ENCODE measurements at places on chromosomes 7 and 10.
A peak's percentile ranks its signal among the peaks of the same experiment; 100 is the strongest.

DNA sequence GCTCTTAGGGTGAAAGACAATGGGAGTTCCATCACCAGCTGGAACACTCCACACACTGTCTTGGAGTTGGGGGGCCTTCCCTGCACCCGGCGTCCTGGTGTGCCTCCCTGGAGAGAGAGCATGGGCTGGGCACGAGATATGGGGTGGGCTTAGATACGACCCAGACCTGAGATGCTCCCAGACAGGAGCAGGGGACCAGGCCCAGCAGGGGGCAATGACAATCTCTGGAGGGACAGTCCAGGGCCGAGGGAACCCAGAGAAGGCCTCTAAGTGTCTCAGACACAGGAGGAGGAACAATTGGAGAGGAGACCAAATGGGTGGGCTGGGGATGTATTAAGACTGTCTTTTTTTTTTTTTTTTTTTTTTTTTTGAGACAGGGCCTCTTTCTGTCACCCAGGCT is 40.0 kb downstream of the MYL10 start:
- no peak for DNase-seq

DNA sequence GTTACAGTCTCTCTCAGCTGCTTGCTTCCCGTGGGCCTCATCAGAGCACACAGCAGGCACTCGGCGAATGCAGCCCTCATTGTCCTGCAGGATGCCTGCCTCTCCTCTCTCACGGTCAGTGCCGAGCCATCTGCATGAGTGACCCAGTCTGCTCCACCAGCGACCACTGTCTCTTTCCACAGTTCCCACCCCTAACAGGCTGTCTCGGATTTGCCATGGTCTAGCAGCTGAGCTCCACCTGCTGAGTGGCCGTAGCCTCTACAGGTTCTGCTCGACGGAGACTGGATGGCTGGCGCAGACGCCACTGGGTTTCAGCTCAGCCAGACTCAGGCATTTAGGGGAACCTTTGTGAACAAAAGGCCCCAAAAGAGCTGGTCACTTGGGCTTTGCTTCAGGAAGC is 209.4 kb upstream of the FOXK1 start:
- DNase-seq = peak; percentile 72

- DNase-seq = no peak
These were observed 100.0 kb upstream of the TRIM24 start for GRCh38 chr7:138359870-138360559.

DNA sequence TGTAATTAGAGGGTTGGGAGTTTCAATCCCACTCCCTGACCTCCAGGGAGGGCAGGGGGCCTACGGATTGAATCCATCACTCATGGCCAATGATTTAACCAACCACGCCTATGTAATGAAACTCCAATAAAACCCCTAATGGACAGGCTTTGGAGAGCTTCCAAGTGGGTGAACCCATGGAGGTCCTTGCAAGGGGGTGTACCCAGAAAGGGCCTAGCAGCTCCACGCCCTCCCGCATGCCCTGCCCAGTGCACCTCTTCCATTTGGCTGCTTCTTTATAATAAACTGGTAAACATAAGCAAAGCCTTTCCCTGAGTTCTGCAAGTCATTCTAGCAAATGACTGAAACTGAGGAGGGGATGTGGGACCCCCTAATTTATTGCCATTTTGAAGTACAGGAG is 280.1 kb downstream of the FRMD4A start:
- DNase-seq = no peak

DNA sequence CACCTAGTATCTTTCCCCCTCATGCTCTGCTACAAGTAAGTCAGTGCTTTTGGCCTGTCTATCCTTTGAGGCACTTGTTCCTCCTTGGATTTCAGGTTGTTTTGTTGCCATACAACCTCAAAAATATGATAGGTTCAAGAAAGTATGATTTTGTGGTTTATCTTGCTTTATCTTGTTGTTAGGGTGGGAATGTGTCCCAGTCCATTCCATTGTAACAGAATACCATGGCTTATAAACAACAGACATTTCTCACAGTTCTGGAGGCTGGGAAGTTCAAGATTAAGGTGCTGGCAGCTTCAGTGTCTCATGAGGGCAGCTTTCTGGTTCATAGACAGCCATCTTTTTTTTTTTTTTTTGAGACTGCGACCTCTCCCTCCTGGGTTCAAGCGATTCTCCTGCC is 72.1 kb downstream of the TMEM270 start:
- no peak for DNase-seq

GRCh38 chr7:2586326-2587020 is 27.7 kb downstream of the IQCE start:
- DNase-seq = no peak

DNA sequence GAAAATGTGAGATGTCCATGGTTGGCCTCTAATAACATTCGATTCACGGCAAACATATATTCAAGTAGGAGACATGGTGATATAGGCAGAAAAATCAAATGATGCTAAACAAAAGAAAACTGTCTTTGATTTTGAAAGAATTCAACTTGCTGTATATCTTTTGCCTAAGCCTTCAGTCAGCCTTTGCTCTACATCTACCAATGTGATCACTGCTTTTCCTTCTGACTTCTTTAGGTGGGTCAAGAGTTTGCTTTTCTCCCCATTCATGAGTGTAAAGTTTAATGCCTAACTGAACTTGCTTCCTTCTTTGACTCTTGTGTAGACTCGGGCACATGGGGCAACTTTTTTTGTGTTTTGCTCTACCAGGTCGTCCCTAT is 417 bp upstream of the HIF1AN start:
- DNase-seq = no peak

DNA sequence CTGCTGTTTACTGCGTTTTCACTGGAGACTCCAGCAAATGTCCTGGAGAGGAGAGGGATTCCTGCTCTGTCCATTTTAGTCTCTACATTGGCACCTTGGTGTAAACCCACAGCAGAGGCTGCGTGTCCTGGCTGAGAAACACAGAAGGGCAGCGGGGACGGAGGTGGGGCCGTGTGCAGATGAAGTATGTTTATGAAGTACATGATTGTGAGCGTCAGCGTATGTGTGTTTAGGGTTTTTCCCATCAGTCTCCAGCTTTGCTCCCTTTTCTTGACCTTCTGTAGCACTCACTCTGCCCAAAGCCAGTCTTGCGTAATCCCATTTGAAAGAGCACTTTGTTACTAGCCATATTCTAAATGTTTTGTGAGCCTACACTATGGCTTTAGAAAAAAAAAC is 750.7 kb upstream of the SORCS1 start:
- no peak for DNase-seq

DNA sequence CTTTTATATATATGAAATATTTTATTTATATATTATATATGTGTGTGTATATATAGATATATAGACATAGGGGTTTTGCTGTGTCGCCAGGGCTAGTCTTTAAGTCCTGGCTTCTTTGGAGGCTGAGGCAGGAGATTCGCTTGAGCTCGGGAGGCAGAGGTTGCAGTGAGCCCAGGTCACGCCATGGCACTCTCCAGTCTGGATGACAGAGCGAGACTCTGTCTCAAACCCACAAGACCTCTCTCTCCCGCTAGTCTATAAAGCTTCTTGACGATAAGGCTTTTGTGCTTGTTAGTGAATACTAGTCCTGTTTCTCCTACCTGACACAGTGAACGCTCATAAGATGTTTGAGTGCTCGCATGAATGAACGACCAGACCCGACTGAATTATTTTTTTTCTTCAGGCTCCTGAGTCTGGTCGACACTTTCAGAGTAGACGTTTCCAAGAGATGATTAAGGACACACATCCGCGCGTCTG is 577 bp upstream of the DDX21 start:
- DNase-seq = peak; percentile 44

- no peak for DNase-seq
These were observed 6.3 kb upstream of the CLIP2 start for GRCh38 chr7:74282748-74283459.

GRCh38 chr10:126867567-126868365 is 37.5 kb upstream of the DOCK1 start:
- DNase-seq = no peak

- DNase-seq = peak; percentile 70
These were observed 108.4 kb downstream of the LYZL1 start for GRCh38 chr10:29397221-29397620.

- no peak for DNase-seq
These were observed 6.5 kb downstream of the TBRG4 start for GRCh38 chr7:45104844-45105587.

DNA sequence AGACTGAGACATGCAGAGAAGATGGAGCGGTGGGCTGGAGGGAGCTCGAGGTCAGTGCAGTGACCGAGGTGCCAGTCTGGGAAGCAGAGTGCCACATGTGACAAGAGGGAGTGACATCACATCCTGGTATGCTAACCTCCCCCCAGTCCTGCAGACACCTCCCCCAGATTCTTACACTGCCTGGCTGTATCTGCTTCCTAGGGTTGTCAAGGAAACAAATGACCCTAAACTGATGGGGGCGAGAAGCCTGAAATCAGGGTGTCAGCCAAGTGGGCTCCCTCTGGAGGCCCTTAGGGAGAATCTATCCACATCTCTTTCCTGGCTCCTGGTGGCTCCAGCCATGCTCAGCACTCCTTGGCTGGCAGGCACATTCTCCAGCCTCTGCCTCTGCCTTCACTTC is 316.1 kb upstream of the ZMIZ1 start:
- DNase-seq = no peak

GRCh38 chr7:142784096-142784495 is 13.3 kb downstream of the PRSS2 start:
- no peak for DNase-seq

DNA sequence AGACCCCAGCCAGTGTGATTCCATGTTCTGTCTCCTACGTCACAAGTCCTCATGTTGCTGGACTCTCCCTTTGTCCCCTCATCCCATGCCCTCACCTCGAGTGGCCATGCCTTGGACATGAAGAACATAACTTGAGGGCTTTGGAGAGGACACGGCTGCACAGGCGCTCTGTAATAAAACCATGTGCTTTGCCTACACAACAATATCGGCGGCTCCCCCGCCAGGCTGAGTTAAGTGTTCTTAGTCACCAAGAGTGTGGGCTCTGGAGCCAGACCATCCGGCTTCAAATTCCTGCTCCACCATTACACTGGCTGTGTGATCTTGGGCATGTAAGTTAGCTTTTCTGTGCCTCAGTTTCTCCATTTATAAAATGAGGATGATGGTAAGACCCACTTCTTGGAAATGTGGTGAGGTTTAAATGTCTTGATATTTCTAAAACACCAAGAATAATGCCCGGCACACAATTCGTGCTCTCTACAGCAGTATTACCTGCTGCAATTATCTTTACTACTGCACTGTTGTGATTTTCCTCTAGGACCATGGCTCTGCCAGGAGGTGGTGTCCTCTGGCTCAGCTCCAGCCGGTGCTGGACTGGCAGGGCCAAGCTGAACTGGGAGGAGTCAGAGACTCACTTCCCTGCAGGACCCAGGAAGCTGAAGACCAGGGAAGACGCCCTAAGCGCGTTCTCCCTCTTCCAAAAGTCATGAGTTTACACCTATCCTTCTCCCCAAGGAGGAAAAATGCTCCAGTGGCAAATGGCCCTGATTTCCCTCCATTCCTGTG is 15.7 kb downstream of the SLIT1 start:
- peak; percentile 49 for DNase-seq

DNA sequence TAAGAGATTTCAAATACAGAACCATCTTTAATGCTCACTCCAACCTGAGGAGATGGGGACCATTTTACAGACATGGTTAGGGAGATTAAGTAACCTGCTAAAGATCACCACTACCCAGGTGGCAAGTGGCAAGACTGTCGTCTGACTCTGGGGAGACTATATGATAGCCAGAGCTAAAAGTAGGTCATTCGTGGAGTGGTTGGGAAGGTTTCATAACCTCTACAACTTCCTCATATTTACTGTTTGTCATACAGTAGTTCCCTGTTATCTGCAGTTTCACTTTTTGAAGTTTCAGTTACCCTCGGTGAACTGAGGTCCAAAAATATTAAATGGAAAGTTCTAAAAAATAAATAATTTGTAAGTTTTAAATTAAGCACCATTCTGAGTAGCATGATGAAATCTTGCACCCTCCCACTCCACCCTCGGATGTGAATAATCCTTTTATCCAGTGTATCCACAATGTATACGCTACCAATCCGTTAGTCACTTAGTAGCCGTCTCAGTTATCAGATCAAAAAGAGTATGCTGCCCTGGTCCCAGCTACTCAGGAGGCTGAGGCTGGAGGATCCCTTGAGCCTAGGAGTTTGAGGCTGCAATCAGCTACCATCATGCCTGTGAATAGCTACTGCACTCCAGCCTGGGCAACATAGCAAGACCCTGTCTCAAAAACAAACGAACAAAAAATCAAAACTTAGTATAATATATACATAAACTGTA is 14.9 kb upstream of the LGI1 start:
- no peak for DNase-seq

All from WERI-Rb-1 (cell line).